Activated naive CD4-positive, alpha-beta T cell treated with anti-CD3 and anti-CD28 coated beads, Interleukin-2, amount 10 ng/mL, durations not matched to agents 7 days and 5 days (primary cell): ENCODE measurements at places on chromosomes 2 and 18.

- no peaks in the 10 kb centered on the region for H3K4me1 ChIP-seq
- peaks cover 18% of the 10 kb centered on the region for H3K27me3 ChIP-seq
- no peaks in the 10 kb centered on the region for H3K36me3 ChIP-seq
- DNase-seq, result no peak
- no peak overlapping the region for H3K4me3 ChIP-seq
- no peak overlapping the region for H3K27ac ChIP-seq
These were observed 11.4 kb upstream of the XPO1 start for GRCh38 chr2:61549546-61549945.

DNA sequence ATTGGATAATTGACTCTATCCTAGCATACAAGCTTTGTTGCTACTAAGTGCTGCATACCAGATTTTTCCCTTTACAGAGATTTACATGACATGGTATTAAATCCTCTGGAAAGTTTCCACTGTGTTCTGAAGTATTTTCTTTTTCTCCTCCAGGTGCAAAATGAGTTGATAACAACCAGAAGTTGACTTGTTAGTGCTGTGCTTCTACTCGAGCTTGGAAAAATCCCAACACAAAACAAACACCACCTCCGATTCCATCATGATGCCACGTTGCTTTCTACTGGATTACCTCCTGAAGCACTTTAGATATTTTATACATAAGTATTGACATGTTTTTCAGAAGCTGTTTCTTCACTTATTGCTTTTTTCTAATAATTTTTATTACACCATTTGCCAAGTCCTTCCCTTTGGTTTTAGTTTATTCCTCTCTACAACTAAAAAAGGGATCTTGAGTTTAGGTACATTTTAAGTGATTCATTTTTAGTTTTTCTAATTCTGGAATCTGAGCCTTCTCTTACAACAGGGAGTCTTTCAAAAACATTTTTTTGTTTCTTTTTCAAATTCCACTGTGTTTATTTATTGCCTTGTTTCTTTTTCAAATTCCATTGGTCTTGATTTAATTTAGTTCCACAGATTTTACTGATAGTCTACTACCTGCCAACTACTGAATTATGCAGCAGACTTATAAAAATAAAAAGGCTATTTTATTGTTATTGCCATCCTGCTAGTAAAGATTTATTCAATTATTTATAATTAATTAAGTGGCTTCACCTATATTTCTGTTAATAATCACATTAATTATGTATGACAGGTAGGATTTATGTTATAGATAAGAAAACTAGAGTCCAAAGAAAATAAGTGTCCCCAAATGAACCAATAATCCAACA is 143.4 kb downstream of the PPP1R1C start:
- no peaks in the 10 kb centered on the region for H3K27me3 ChIP-seq
- no peaks in the 10 kb centered on the region for H3K4me1 ChIP-seq
- H3K27ac ChIP-seq, result no peak overlapping the region
- no peaks in the 10 kb centered on the region for H3K36me3 ChIP-seq

- H3K36me3 ChIP-seq, result no peaks in the 10 kb centered on the region
- H3K4me1 ChIP-seq, result no peaks in the 10 kb centered on the region
- DNase-seq, result no peak
These were observed 246.6 kb downstream of the FHOD3 start for GRCh38 chr18:36543991-36544725.

- DNase-seq, result no peak
- H3K36me3 ChIP-seq, result no peaks in the 10 kb centered on the region
- peaks cover 17% of the 10 kb centered on the region for H3K4me1 ChIP-seq
- H3K27ac ChIP-seq, result no peak overlapping the region
These were observed 29.7 kb upstream of the FHL2 start for GRCh38 chr2:105428387-105429018.

DNA sequence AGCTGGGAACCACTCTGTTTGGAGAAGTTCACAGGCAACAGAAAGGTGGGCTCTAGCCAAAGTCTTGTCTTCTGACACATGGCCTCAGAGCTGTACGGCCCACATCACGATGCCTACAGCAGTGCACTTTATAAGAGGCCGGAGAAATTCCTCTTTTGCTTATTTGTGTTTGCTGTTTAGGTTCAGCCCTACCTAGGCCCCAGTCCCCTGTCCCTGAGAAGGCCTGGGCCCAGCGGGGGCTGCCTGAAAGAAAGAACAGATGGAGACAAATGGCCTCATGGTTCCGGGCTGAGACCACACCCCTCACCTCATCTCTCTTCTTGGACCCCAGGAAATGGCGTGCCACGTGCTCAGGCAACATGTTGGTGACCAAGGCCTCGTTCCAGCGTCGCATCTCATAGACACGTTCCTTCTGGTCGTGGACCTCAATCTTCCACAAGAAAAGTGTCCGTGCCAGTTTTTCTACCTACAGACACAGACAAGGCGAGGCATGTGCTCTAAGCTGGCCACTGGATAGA is 30.9 kb downstream of the CENPO start:
- H3K27ac ChIP-seq, result no peak overlapping the region
- no peaks in the 10 kb centered on the region for H3K27me3 ChIP-seq
- H3K4me1 ChIP-seq, result peaks cover 18% of the 10 kb centered on the region
- no peak for DNase-seq
- H3K4me3 ChIP-seq, result no peak overlapping the region
- H3K36me3 ChIP-seq, result peaks cover 37% of the 10 kb centered on the region

DNA sequence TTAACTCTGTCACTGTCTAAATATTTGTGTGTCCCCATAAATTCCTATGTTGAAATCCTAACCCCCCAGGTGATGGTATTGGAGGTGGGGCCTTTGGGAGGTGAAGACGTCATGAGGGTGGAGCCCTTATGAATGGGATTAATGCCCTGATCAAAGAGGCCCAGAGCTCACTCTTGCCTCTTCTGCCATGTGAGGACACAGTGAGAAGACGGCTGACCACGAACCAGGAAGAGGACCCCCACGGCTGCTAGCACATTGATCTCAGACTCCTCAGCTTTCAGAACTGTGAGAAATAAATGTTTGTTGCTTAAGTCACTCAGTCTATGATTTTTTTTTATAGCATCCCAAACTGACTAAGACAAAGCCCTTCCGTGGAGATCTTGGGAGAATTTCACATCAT is 71.2 kb downstream of the BCL2L11 start:
- no peaks in the 10 kb centered on the region for H3K36me3 ChIP-seq
- no peak for DNase-seq
- no peak overlapping the region for H3K27ac ChIP-seq
- H3K4me1 ChIP-seq, result no peaks in the 10 kb centered on the region

DNA sequence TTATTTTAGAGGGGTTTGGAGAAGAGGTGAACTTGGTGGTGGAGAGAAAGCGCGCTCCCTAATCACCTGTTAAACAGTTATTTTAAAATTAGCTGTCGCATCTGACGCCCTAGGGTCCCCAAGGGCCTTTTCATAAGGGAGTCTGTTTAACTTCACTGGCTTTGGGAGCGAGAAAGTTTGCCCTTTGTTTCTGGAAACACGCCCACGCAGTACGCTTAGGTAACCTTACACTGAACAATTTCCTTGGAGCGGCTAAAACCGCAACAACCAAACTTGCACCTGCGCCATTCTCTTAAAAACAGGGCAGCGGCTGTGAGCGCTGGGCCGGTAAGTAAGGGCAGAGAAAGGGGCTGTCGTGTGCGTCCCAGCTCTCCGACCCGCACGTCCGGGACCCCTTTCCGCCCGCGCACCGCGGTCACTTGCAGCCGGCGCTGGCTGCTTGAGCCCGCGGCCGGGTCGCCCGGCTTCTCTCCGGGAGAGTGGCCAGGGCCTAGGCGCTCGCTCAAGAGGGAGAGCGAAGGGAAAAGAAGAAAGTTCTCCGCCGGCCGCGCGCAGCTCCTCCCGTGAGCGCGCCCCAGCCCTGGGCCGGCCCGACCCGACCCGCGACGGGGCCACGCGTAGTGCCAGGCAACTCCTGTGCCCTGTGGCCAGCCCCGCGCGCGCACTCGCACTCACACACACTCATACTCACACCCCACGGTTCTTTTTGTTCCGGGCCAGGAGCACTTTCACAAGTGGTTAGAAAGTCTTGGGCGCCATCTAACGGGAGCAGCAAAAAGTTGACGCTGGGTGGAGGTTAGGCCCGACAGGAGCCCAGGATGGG is 19.2 kb downstream of the POU3F3 start:
- H3K27me3 ChIP-seq, result peaks cover 79% of the 10 kb centered on the region
- no peaks in the 10 kb centered on the region for H3K36me3 ChIP-seq
- DNase-seq, result peak; percentile 74
- H3K4me1 ChIP-seq, result peaks cover 14% of the 10 kb centered on the region
- peak overlapping the region; percentile 51 for H3K4me3 ChIP-seq

- no peaks in the 10 kb centered on the region for H3K36me3 ChIP-seq
- H3K4me3 ChIP-seq, result no peak overlapping the region
- no peaks in the 10 kb centered on the region for H3K4me1 ChIP-seq
- H3K27ac ChIP-seq, result no peak overlapping the region
- H3K27me3 ChIP-seq, result no peaks in the 10 kb centered on the region
These were observed 1673.5 kb upstream of the CELF4 start for GRCh38 chr18:39238981-39239660.

GRCh38 chr2:224630659-224631550 is 45.7 kb upstream of the CUL3 start:
- H3K36me3 ChIP-seq, result no peaks in the 10 kb centered on the region
- H3K27ac ChIP-seq, result no peak overlapping the region
- H3K4me3 ChIP-seq, result no peak overlapping the region
- no peaks in the 10 kb centered on the region for H3K27me3 ChIP-seq
- H3K4me1 ChIP-seq, result no peaks in the 10 kb centered on the region

DNA sequence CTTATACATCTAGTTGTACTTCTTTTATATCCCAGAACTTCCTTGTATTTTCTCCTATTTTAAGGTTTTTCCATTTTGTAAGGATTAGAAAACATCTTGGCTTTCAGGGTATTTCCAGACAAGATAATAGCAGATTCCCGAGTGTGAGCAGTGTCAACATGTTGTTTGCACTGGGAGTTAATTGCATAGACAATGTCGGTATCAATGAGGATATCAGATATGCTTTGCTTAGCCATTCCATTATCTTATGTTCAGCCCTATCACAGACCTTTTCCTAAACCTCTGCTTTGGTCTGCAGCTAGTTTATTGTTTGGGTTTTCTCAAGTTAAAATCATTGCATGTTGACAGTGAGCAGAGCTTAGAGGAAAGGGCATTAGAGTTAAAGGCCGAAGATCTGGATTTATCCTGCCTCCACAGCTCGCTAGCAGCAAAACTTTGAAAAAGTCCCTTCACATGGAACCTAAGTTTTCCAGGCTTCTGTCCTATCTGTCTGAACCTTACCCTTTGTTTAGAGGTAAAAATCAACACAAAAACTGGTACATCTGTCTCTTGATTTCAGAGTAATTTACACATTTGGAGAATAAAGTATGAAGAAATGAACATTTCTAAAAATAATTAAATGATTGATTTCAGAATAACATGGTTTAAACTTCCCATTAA is 355.4 kb downstream of the KIAA1328 start:
- H3K4me1 ChIP-seq, result no peaks in the 10 kb centered on the region
- no peaks in the 10 kb centered on the region for H3K36me3 ChIP-seq
- H3K27me3 ChIP-seq, result no peaks in the 10 kb centered on the region
- H3K27ac ChIP-seq, result no peak overlapping the region

DNA sequence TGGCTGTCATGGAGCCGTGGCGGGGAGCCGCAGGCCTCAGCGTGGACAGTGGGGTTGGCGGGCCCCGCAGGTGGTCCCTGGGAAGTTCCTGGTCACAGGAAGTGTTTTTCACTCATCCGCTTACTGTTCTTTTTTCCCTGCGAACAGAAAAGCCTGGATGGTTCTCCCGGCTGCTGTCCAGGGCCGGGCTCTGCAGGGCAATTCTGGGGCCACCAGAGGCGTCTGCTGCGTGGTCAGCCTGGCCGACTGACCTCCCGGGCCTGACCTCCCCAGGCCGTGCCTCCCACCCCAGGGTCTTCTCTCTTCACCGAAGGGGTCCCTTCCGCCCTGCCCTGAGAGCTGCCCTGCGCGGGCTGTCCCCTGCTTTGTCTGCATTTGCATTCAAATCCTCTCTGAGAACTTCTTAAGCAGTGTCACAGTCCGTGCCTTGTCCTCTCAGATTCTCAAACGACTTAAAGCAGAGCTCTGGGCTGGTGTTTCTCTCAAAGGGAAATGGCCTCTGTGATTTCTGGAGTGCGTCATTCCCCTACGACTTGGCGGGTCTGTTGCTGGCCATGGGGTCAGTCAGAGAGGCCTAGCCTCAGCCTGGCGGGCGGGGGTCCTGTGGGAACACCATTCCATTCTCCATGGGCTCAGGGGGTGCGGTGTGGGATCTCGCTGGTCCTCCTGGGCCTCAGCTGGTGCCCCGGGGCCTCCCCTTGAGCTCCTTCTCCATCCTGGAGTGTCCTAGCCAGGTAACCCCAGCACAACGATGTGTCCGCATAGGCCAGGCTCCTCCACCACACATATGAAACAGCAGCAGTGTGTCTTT is 38.3 kb downstream of the KLHL29 start:
- peaks cover 17% of the 10 kb centered on the region for H3K27me3 ChIP-seq
- H3K36me3 ChIP-seq, result no peaks in the 10 kb centered on the region
- no peak for DNase-seq
- no peak overlapping the region for H3K27ac ChIP-seq
- no peaks in the 10 kb centered on the region for H3K4me1 ChIP-seq

DNA sequence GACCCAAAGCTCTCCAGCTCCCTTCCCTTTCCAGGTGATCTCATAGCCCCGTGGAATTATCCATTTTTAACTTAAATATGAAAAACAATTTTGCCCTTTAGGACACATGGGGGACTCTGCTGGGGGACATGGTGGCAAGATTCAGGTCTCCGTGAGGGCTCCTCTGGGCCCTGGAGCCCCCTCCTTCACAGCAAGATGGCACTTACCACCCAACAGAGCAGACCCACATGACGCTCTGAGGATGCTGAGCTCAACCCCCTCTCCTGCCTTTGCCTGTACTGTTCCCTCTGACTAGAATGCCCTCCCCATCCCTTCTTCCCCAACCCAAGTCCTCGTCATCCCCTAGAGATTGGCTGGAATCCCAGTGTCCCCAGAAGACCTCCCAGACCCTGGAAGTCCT is 17.2 kb downstream of the TEX51 start:
- no peak for DNase-seq
- peaks cover 6% of the 10 kb centered on the region for H3K27me3 ChIP-seq
- H3K27ac ChIP-seq, result no peak overlapping the region
- H3K4me3 ChIP-seq, result no peak overlapping the region
- H3K4me1 ChIP-seq, result no peaks in the 10 kb centered on the region

DNA sequence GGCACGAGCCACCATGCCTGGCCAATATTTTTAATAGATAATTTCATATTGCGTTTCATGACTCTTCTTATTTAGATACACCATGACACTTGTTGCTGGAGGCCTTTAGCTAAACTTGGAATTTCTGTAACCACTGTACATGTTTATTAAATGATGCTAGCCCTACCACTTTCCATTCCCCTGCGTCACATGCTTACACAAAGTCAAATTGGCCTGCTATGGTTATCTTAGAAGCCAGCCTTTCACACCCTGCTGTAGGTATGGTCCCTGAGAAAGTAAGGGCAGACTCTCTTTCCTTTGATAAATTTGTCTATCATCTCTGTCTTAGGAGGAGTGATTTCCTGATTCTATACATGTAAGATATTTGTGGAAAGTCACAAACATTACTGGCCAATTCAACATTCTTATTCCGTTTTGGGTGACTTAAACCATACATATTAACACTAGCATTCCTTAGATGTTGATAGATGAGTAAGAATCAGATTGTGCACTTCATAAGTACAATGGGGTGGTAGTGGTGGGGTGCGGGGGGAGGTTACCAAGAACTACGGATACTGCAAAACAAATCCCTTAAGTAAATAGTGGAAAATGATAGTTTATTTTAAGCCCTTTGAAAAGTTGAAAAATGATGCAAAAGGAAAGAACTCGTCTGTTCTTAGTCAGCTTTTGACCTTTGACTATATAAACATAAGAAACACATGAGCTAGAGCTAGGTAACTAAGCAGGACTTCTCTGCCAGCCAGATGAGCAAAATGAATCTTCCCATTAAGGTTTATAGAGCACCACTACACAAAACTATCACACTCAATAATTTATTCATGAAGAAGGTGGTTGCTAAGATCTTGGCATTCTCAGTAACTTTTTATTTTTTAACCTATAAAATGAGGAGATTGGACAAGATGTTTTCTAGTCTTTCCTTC is 7.9 kb upstream of the NDUFV2 start:
- H3K27ac ChIP-seq, result peak overlapping the region; percentile 90
- DNase-seq, result peak; percentile 60
- H3K4me3 ChIP-seq, result no peak overlapping the region
- peaks cover 14% of the 10 kb centered on the region for H3K36me3 ChIP-seq
